Activated B cell treated with CpG ODN at 0.5 μM for 24 hours (primary cell): ENCODE measurements at places on chromosomes 1 and 21.

DNA sequence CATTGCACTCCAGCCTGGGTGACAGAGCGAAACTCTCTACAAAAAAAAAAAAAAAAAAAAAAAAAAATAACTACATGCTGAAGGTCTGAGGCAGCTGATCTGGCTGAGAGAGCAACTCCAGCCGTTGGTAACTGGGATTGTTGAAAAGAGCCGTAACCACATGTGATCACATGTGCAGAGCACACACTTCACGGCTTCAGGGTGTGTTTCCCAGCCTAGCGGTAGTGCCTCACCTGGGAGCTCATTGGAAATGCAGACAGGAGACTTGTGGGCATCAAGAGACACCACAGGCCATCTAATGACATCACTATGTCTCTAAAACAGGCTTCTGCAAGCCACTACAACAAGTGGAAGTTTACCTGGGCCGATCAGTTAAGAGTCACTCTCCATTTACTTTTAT, 11.8 kb upstream of the OTUD7B start:
- no peak for DNase-seq
- no peak overlapping the region for H3K4me3 ChIP-seq
- no peak overlapping the region for H3K27ac ChIP-seq
- H3K4me1 ChIP-seq = peaks cover 9% of the 10 kb centered on the region

DNA sequence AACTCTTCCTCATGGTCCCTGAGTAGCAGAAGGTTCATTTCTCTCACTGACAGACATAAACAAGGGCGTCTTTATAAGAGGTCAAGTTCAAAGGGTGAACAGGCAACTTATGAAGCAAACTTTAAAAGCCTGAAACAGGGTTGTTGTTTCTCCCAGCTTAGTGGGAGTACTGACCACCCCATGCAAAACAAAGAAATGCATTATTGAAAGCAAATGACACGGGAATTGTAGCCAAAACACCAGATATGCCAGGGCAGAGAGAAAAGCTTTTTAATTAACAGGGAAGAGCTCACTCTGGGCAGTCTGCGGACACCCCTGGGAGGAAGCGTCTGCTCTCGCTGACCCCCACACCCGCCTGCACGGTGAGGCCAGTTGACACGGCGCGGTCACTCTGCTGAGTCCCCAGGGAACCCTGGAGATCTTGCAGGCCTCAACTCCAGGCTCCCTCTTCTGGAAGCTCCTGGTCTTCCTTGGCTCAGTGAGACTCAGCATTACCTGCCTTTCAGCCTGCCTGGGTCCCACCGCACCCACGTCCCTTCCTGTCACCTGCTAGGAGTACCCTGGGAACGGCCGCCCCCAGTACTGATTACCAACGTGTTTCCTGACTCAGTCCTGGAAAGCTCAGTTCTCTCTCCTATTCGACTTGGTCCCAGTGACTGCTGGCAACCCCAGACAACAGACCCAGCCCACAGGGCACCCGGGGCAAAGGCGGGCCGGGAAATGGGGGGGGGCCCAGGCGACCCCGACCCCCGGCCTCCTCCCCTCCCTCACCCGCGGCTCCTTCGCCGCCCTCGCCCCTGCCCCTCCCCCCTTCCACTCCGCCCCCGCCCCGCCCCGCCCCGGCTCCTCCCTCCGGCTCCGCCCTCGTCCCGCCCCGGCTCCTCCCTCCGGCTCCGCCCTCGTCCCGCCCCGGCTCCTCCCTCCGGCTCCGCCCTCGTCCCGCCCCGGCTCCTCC, 972 bp downstream of the CFAP410 start:
- H3K4me1 ChIP-seq = peaks cover 24% of the 10 kb centered on the region
- peak overlapping the region; percentile 66 for H3K4me3 ChIP-seq
- no peaks in the 10 kb centered on the region for H3K27me3 ChIP-seq
- peak; percentile 41 for DNase-seq
- peaks cover 26% of the 10 kb centered on the region for H3K36me3 ChIP-seq

DNA sequence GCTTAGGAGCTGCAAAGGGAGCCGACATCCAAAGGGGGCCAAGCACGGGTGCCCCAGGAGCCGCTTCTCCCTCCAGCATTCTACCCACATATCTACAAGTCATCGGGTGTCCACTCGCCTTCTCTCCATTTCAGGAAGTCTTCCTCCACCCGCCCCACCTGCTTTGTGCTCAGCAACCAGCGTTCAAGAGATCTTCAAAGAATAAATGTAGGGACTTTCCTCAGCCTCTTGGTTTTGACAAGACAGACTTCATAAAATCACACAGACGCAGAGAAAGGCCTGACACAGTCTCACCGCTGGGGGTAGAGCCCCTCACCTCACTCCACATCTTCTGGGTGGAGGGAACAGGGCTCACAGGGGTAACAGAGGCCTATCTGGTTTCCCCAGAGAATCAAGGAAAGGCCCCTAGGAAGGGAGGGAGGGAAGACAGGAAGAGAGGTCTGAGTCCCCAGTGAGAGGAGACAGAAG, 49.5 kb downstream of the SSBP3 start:
- H3K27me3 ChIP-seq = peaks cover 1% of the 10 kb centered on the region
- no peaks in the 10 kb centered on the region for H3K36me3 ChIP-seq
- DNase-seq = no peak
- H3K27ac ChIP-seq = peak overlapping the region; percentile 73
- H3K4me3 ChIP-seq = peak overlapping the region; percentile 84

- no peak overlapping the region for H3K27ac ChIP-seq
- H3K36me3 ChIP-seq = peaks cover 43% of the 10 kb centered on the region
- H3K4me1 ChIP-seq = peaks cover 53% of the 10 kb centered on the region
Measured at GRCh38 chr1:207848234-207848633, 62.7 kb downstream of the CD34 start.

DNA sequence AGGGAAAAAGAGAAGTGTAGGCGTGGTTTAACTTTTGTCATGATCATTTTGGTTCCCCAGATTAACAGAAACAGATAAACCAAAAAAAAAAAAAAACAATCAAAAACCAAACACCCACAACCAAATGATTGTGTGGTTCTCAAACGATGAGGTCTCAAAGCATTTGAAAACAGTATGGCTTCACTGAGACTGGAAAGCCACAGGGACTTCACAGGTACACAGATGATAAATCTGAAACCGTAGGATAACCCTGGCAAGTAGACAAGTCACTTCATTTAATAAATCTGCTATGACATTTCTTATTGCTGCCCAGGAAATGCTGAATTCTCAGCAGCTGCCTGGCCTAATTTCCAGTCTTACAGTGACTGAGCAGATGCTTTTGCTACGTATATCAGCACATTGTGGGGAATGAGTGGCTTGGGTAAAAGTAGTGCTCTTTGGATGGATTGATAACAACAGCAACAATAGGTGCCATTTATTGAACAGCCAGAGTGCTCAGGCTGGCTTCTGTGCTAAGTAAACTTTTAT, 6.1 kb downstream of the ST6GALNAC3 start:
- H3K27ac ChIP-seq = no peak overlapping the region
- no peak for DNase-seq
- peak overlapping the region; percentile 21 for H3K4me3 ChIP-seq

DNA sequence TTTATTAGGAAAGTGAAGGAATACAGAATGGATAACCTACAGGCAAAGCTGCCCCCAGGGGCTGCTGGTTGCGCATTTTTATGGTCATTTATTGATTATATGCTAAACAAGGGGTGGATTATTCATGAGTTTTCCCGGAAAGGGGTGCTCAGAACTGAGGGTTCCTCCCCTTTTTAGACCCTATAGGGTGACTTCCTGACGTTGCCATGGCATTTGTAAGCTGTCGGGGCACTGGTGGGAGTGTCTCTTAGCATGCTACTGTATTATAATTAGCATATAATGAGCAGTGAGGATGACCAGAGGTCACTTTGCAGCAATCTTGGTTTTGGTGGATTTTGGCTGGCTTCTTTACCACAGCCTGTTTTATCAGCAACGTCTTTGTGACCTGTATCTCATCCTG, 5.9 kb upstream of the ASAP3 start:
- no peak for DNase-seq
- no peak overlapping the region for H3K4me3 ChIP-seq
- peaks cover 20% of the 10 kb centered on the region for H3K27me3 ChIP-seq
- H3K4me1 ChIP-seq = peaks cover 5% of the 10 kb centered on the region

GRCh38 chr1:208154679-208155642, 89.2 kb downstream of the PLXNA2 start:
- DNase-seq = no peak
- H3K36me3 ChIP-seq = no peaks in the 10 kb centered on the region
- H3K4me3 ChIP-seq = no peak overlapping the region

DNA sequence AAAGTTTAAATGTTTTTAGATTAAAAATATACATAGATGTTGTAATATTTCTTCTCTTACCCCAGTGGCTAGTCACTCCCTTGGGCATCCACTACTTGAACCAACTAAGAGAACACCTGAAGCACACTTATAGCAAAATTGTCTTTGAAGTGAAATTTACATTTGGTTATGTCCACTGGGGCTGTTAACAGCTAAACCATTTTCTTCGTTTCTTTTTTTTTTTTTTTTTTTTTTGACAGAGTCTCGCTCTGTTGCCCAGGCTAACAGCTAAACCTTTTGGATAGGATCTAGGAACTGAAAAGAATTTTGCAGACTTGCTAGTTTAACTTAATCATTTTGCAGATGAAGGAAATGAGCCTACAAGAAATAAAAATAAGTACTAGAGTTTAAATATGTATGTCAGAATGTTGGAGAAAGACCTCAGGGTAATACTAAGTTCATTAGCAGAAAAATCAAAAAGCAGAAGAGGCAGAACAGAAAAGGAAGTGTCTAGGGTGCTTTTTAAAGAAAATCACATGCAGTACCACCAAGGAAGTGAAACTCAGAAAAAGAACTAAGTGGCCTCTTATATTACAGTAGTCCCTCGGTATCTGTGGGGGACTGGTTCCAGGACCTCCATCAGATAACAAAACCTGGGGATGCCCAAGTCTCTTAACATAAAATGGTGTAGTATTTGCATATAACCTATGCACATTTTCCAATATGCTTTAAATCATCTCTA, 11.8 kb downstream of the DRAM2 start:
- peak overlapping the region; percentile 52 for H3K4me3 ChIP-seq
- H3K36me3 ChIP-seq = peaks cover 66% of the 10 kb centered on the region
- H3K27ac ChIP-seq = peak overlapping the region; percentile 95
- H3K4me1 ChIP-seq = peaks cover 96% of the 10 kb centered on the region
- no peak for DNase-seq
- H3K27me3 ChIP-seq = no peaks in the 10 kb centered on the region

- DNase-seq = no peak
- H3K27me3 ChIP-seq = no peaks in the 10 kb centered on the region
Measured at GRCh38 chr1:78267513-78268218, 221.9 kb downstream of the GIPC2 start.

DNA sequence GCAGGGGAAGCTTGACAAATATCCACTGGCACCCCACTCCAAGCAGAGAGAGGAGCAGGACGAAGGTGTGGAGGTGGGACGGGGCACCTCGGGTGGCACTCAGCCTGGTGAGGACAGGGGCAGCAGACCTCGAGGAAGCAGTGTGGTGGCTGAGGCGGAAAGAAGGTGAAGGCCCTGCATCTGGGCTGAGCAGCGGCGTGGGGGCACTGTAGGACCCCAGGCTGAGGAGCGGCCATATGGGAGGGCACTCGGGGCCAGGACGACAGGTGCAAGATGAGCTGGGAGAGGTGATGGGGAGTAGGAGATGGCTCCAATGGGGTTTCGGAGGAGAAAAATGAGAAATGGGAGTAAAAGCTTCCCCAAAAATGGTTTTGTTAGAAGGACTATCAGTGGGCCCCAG, 224.9 kb downstream of the TRABD2B start:
- H3K27me3 ChIP-seq = no peaks in the 10 kb centered on the region
- no peak overlapping the region for H3K27ac ChIP-seq
- no peak overlapping the region for H3K4me3 ChIP-seq
- no peak for DNase-seq
- no peaks in the 10 kb centered on the region for H3K36me3 ChIP-seq

DNA sequence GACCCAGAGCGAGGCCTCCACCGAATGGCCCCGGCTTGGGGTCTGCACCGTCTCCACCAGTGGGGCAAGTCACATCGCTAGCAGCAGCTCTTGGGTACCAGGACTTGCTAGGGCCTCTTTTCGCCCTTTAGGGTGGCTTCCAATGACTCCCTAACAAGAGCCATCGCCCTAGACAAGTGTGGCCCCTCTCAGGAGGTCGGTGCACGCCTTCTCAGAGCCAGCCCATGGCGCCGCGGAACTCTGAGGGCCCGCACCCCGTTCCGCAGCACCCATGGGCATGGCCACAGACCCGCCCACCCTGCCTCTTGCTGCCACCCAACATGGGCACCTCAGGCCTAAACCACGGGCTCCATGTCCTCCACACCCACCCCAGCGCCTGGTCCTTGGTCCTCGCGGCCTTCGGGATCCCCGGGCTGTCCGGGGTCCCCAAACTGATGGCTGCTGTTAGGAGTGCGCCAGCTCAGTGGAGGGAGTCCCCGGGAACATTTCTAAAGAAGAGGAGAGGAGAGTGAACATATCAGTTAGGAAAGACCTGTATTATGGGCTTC, 3.2 kb upstream of the CACNA1S start:
- H3K4me1 ChIP-seq = peaks cover 8% of the 10 kb centered on the region
- no peak overlapping the region for H3K27ac ChIP-seq
- peaks cover 12% of the 10 kb centered on the region for H3K27me3 ChIP-seq
- DNase-seq = no peak
- H3K4me3 ChIP-seq = no peak overlapping the region

- peaks cover 12% of the 10 kb centered on the region for H3K4me1 ChIP-seq
- no peak for DNase-seq
- H3K27me3 ChIP-seq = peaks cover 51% of the 10 kb centered on the region
- no peak overlapping the region for H3K27ac ChIP-seq
- H3K36me3 ChIP-seq = no peaks in the 10 kb centered on the region
Measured at GRCh38 chr1:230427094-230427876, 1.2 kb upstream of the PGBD5 start.

DNA sequence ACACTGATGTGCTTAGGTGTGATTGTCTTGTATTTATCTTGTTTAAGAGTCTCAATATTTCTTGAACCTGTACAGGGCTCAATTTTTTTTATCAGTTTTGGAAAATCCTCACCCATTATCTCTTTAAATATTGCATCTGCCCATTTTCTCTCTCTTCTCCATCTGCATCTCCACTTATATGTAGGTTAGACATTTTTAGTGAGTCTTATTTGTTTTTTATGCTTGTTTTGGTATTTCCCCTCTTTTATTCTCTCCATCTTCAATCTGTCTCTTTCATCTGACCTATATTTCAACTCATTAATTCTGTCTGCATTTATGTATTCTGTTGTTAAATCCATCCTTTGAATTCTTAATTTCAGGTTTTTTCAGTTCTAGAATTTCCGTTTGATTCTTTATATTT, 32.9 kb upstream of the SHCBP1L start:
- H3K4me3 ChIP-seq = no peak overlapping the region
- no peak for DNase-seq
- no peaks in the 10 kb centered on the region for H3K36me3 ChIP-seq
- H3K27me3 ChIP-seq = peaks cover 17% of the 10 kb centered on the region
